A549 treated with dexamethasone at 1 μM for 4 hours (cell line): ENCODE measurements at places on chromosomes 1 and 21. TPM values are rescaled to one million over a fixed set of nuclear protein-coding genes. Genes with fewer than 3 reads are reported as not detected.

LIN28A gene
- not detected in 5 replicates for total RNA-seq

ALX3 gene
- total RNA-seq: not detected in 5 replicates

ZNF678 gene
- 1.2 to 1.7 TPM (median 1.6 TPM) in 5 replicates for total RNA-seq

GRIK1 gene
- not detected in 5 replicates for total RNA-seq

SPRR2E gene
- total RNA-seq: not detected in 5 replicates

BACE2 gene
- 22.3 to 24.5 TPM (median 23.6 TPM) in 5 replicates for total RNA-seq

S100A7A gene
- total RNA-seq: not detected in 5 replicates

SNRPE gene
- 195 to 242 TPM (median 198 TPM) in 5 replicates for total RNA-seq

AGMAT gene
- 5.2 to 8.2 TPM (median 7.7 TPM) in 5 replicates for total RNA-seq

NENF gene
- total RNA-seq: 96.4 to 117 TPM (median 111 TPM) in 5 replicates

SLAMF1 gene
- total RNA-seq: 0.05 TPM in 1 of 5 replicates, not detected in the others

ATAD3C gene
- total RNA-seq: not detected in 5 replicates

DMBX1 gene
- 0.55 to 1.0 TPM (median 0.87 TPM) in 5 replicates for total RNA-seq

ARHGEF10L gene
- 4.7 to 6.9 TPM (median 6.3 TPM) in 5 replicates for total RNA-seq

ACTL8 gene
- total RNA-seq: 1.5 to 1.8 TPM (median 1.7 TPM) in 5 replicates

RORC gene
- 0.03 to 0.08 TPM (median 0.04 TPM) in 4 of 5 replicates, not detected in the other for total RNA-seq

PTPN7 gene
- total RNA-seq: not detected in 5 replicates

TPTE gene
- total RNA-seq: not detected in 5 replicates
